ENCODE measurements at places on chromosomes 3 and 15. TPM values are rescaled to one million over a fixed set of nuclear protein-coding genes. Genes with fewer than 3 reads are reported as not detected.

- peak; percentile 88 for DNase-seq
Observed at GRCh38 chr3:196966526-196967401, 1.9 kb downstream of the PIGZ start.

- no peak for DNase-seq
Observed at GRCh38 chr15:25905140-25905539, 42.0 kb upstream of the ATP10A start.

The TRH gene
- total RNA-seq, result not detected

DNA sequence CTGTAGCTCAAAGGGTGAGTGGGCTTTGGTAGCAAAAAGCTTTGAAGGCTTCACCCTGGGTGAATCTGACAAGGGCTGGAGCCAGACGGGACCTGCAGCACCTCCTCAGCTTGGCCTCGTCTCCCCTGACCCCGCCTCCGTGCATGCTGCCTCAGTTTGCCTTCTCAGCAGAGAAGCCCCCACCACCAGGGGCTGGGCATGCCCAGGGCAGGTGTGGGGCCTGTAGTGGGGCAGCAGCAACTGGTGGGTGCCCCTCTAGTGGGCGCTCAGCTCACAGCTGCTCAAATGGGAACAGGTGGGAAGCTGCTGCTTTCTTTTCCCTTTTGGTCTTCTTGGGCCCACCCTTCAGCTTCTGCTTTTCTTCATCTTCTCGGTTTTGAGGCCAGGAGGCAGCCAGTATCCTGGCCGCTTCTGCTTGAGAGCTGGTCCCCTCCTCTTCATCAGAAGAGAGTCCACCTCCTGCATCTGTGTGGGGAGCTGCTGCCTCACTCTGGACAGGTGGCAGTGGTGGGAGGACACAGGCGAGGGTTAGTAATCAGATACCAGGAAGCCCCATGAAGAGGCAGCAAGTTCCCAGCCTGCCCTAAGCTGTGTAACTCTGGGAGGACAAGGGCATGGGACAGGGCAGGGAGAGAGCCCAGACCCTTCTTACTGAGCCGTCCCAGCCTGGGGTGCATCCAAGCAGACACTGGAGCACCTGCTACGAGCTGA, 21.0 kb downstream of the TMEM43 start:
- DNase-seq, result peak; percentile 76

The CLDN16 gene
- not detected for total RNA-seq

- DNase-seq, result no peak
Observed at GRCh38 chr3:9351709-9352126, 11.1 kb upstream of the THUMPD3 start.

The IL17RE gene
- 20.2 TPM for total RNA-seq

GRCh38 chr15:80587007-80587406, 108.1 kb upstream of the ABHD17C start:
- DNase-seq, result no peak

The ITIH1 gene
- not detected for total RNA-seq

DNA sequence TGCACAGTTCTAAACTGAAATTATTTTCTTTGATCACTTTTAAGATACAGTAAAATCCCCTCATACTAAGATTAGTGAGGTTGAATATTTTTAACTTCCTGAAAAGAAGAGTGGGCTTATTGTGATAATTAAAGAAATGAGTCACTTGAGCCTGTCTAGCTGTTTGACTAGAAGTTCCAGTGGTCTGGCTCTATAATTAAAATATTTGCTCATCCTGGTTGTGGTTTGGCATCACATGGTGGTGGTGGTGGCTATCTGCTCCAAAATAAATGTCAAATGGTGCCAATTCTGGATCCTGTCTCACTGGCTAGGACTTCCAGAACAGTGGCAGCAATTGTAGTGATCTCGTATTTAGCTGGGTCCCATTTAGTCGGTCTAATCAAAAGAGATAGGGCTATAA, 8.6 kb upstream of the TEX9 start:
- DNase-seq, result no peak

DNA sequence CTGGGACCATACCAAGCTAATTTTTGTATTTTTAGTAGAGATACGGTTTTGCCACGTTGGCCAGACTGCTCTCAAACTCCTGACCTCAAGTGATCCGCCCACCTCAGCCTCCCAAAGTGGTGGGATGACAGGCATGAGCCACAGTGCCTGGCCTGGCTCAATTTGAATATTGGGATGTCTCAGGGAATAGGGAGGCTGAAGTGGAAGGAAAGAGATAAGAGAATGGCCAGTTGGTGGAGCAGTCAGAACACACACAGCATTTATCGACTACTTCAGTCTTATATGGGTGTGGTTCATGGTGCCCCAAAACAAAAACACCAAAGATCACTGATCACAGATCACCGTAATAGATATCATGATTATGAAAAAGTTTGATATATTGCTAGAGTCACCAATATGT, 144.4 kb downstream of the GMNC start:
- DNase-seq, result no peak

The POLR2M gene
- 55.9 TPM for total RNA-seq
